Activated T-helper 2 cell treated with anti-CD3 and anti-CD28 coated beads, Interferon-gamma antibody, Interleukin-2, Interleukin-4, amounts not matched to agents 10 μg/mL and 5 μg/mL and 100 μg/mL, durations not matched to agents 14 hours and 24 hours and 36 hours (primary cell): ENCODE measurements at places on chromosomes 16 and 17. TPM values are rescaled to one million over a fixed set of nuclear protein-coding genes. Genes with fewer than 3 reads are reported as not detected.
A peak's percentile ranks its signal among the peaks of the same experiment; 100 is the strongest.

ADAP2 gene
- 0.80 and 2.0 TPM in 2 replicates for total RNA-seq

SMPD3 gene
- 0.07 and 0.25 TPM in 2 replicates for total RNA-seq

GRCh38 chr17:1484676-1485422 lies 7.6 kb downstream of the MYO1C start:
- H3K4me3 ChIP-seq: peak overlapping the region; percentile 80
- H3K4me1 ChIP-seq: peaks cover 15% of the 10 kb centered on the region
- peaks cover 21% of the 10 kb centered on the region for H3K36me3 ChIP-seq
- peak overlapping the region; percentile 75 for H3K27ac ChIP-seq
- no peaks in the 10 kb centered on the region for H3K27me3 ChIP-seq

PARD6A gene
- total RNA-seq: 10.7 and 11.5 TPM in 2 replicates

GRCh38 chr16:85025781-85026653 lies 1.6 kb upstream of the KIAA0513 start:
- H3K27me3 ChIP-seq: peaks cover 2% of the 10 kb centered on the region
- H3K36me3 ChIP-seq: no peaks in the 10 kb centered on the region
- H3K4me3 ChIP-seq: peak overlapping the region; percentile 70
- H3K27ac ChIP-seq: no peak overlapping the region
- no peak for DNase-seq
- peaks cover 30% of the 10 kb centered on the region for H3K4me1 ChIP-seq

GRCh38 chr16:79163691-79164387 lies 436.7 kb downstream of the MAF start:
- H3K36me3 ChIP-seq: peaks cover 6% of the 10 kb centered on the region
- H3K27ac ChIP-seq: peak overlapping the region; percentile 60
- H3K27me3 ChIP-seq: no peaks in the 10 kb centered on the region
- peaks cover 26% of the 10 kb centered on the region for H3K4me1 ChIP-seq
- H3K4me3 ChIP-seq: peak overlapping the region; percentile 61
- DNase-seq: no peak

DNA sequence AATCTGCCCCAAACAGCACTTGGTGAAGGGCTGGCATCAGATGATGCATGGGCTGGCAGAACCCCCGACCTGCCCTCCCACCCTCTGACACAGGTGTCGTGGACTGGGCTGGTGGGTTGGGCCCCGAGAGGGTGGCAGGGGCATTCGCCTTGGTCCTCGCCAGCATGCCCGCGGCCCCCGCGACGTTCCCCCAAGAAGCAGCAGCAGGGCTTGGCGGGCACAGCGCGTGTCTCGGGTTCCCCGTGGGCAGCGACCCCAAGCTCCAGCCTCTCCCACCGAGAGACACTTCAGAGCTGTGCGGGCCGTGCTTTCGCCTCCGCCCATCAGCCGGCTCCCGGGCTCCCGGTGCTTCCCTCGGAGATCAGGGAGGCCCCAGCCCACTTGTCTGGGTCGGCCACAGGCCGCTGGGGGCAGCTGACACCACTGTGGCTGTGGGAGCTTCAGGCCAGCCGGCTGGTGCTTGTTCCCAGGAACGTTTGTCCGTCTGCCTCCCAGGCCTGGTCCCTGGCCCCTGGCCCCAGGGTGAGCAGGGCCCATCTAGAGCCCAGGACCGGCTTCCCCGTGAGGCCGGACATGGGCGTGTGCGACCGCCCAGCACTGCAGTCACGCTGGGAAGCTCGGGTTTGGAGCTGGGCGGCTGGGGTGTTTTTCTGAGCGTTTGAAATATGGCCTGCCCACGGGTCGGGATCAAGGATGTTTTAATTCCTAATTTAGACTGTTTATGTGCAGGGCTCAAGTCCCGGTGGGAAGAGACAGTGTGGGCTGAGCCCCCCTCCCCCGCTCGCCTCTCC lies 16.6 kb downstream of the CACNA1H start:
- no peak overlapping the region for H3K4me3 ChIP-seq
- DNase-seq: no peak

CD300LF gene
- not detected in 2 replicates for total RNA-seq

- peaks cover 70% of the 10 kb centered on the region for H3K36me3 ChIP-seq
- H3K4me3 ChIP-seq: peak overlapping the region; percentile 68
- peak; percentile 58 for DNase-seq
- peaks cover 76% of the 10 kb centered on the region for H3K4me1 ChIP-seq
- H3K27ac ChIP-seq: peak overlapping the region; percentile 88
Observed at GRCh38 chr17:57284984-57285646, 28.8 kb downstream of the MSI2 start.

KRTAP4-1 gene
- total RNA-seq: not detected in 2 replicates

TP53TG3C gene
- not detected in 2 replicates for total RNA-seq

MYO15B gene
- total RNA-seq: 33.9 and 34.8 TPM in 2 replicates

TBC1D28 gene
- not detected in 2 replicates for total RNA-seq

DGKE gene
- total RNA-seq: 26.5 and 28.9 TPM in 2 replicates

DNA sequence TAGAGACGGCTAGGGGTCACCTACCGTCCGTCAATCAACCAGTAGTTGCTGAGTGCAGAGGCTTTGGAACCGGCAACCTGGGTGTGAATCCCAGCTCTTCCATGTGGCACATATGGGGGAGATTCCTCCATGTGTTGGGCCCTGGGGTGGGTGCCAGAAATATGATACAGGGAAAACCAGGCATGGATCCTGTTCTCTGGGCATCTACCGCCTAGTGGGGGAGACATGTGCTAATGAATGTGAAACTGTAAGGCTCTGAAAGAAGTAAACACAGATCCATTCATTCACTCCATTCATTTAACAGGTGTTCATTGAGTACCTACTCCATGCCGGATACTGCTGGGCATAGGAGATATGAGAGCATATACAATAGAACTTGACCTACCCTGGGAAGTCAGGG lies 39.5 kb upstream of the SDK2 start:
- peaks cover 12% of the 10 kb centered on the region for H3K27me3 ChIP-seq
- H3K4me3 ChIP-seq: no peak overlapping the region
- H3K27ac ChIP-seq: no peak overlapping the region
- no peaks in the 10 kb centered on the region for H3K4me1 ChIP-seq
- H3K36me3 ChIP-seq: no peaks in the 10 kb centered on the region

DNA sequence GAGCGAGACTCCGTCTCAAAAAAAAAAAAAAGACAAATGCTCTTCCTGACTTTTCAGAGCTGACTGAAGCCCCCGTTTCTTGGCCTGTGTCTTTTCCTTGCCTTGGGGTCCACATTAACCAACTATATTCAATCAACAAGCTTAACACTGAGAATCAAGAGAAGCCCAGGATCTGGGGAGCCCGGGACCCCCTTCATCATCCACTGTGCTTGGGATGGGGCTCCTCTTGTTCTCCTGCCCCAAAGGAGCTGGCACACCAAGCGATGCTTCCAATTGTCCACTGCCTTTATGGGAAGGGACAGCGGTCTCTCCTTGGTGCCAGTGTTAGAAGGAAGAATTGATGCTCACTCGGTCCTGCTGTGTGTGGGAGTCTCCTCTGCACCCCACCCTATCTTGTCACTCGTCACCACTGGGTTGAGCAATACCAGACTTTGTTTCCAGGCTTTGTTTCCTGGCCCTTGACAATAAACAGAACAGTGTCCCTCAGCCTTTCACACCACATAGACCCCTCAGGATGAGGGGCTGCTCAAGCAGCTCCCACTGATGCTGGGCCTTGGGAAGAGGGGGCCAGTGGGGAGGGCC lies 146.7 kb downstream of the KCNJ12 start:
- H3K27ac ChIP-seq: no peak overlapping the region
- no peak for DNase-seq
- H3K36me3 ChIP-seq: no peaks in the 10 kb centered on the region
- H3K27me3 ChIP-seq: peaks cover 17% of the 10 kb centered on the region
- H3K4me3 ChIP-seq: no peak overlapping the region

CARD14 gene
- total RNA-seq: not detected in 2 replicates

- H3K4me3 ChIP-seq: no peak overlapping the region
- peaks cover 7% of the 10 kb centered on the region for H3K36me3 ChIP-seq
- DNase-seq: no peak
- no peaks in the 10 kb centered on the region for H3K27me3 ChIP-seq
- H3K4me1 ChIP-seq: no peaks in the 10 kb centered on the region
Observed at GRCh38 chr17:43530288-43531081, 15.7 kb downstream of the ETV4 start.

DNA sequence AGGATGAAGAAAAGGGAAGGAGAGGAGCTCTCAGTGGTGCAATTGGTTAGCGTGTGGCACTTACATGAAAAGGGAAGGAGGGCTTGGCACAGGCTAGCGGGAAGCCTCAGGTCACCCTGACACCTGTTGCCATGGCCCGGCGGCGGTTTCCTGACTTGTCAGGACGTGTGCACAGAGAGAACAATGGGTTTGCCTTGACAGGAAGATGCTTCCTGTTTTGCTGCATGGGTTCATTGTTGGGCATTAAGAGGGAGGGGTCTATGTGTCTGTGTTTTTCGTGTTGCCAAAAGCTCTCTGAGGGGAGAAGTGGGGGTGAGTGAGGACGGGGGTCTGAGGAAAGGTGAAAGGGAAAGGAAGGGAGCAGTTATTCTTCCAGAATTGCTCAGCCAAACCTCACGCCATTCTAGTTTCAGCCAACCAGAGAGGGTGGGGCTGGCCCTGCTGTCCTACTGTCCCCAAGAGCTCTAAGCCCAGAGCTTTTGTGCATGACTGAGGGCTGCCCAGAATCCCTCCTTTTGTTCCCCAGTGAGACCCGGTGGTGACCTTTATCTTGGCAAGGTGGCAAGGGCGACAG lies 17.1 kb upstream of the CCR7 start:
- H3K36me3 ChIP-seq: peaks cover 42% of the 10 kb centered on the region
- H3K27ac ChIP-seq: peak overlapping the region; percentile 75
- no peaks in the 10 kb centered on the region for H3K27me3 ChIP-seq
- DNase-seq: peak; percentile 52
- peak overlapping the region; percentile 4 for H3K4me3 ChIP-seq

GRCh38 chr17:43015579-43015978 lies 6.6 kb downstream of the VAT1 start:
- no peak overlapping the region for H3K4me3 ChIP-seq
- H3K36me3 ChIP-seq: peaks cover 32% of the 10 kb centered on the region
- no peaks in the 10 kb centered on the region for H3K27me3 ChIP-seq

DNA sequence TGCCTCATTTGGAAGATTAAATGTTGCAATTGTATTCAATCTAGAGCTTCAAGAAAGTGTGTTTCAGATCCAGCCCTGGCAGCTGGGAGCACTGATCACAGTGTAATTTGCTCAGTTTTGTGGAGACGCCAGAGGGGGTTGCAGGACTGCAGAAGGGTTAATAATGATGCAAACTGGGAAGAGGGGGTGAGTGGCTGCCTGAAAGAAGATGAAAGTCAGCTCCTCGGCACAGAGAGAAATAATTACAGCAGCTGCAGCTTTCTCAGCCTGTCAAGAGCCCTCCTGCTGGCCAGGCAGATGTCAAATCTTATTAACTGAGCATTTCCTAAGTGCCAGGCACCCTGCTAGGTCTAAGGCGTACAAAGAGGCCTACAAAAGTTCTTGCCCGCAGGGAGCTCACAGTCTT lies 97.7 kb downstream of the ZNF18 start:
- no peaks in the 10 kb centered on the region for H3K36me3 ChIP-seq
- no peak overlapping the region for H3K4me3 ChIP-seq
- no peaks in the 10 kb centered on the region for H3K4me1 ChIP-seq
- no peak overlapping the region for H3K27ac ChIP-seq
- H3K27me3 ChIP-seq: no peaks in the 10 kb centered on the region

- peaks cover 2% of the 10 kb centered on the region for H3K27me3 ChIP-seq
- H3K27ac ChIP-seq: peak overlapping the region; percentile 85
- peaks cover 28% of the 10 kb centered on the region for H3K4me1 ChIP-seq
- DNase-seq: peak; percentile 60
- H3K36me3 ChIP-seq: peaks cover 7% of the 10 kb centered on the region
- H3K4me3 ChIP-seq: peak overlapping the region; percentile 90
Observed at GRCh38 chr17:64262198-64262999, 661 bp downstream of the TEX2 start.

- H3K27ac ChIP-seq: no peak overlapping the region
- no peaks in the 10 kb centered on the region for H3K4me1 ChIP-seq
- H3K36me3 ChIP-seq: no peaks in the 10 kb centered on the region
- DNase-seq: no peak
Observed at GRCh38 chr17:6699997-6700947, 12.9 kb downstream of the SLC13A5 start.

DNA sequence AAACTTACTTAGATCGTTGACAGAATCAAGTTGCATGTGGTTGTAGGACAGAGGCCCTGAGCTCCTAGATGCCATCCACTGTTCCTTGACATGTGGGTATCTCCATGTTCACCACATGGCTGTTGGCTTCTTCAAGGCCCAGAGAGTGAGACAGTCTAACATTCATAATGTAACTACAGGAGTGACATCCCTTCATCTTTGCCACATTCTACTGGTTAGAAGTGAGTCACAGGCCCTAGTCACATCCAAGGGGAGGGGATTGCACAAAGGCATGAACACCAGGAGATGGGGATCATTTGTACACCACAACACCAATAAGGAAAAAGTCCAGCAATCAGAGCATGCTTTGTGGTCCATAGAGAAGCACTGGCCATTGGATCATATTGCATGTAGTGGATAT lies 56.6 kb downstream of the WSCD1 start:
- no peak overlapping the region for H3K4me3 ChIP-seq
- H3K27ac ChIP-seq: no peak overlapping the region
- H3K4me1 ChIP-seq: no peaks in the 10 kb centered on the region
- no peaks in the 10 kb centered on the region for H3K36me3 ChIP-seq

CLEC3A gene
- total RNA-seq: not detected in 2 replicates

DNA sequence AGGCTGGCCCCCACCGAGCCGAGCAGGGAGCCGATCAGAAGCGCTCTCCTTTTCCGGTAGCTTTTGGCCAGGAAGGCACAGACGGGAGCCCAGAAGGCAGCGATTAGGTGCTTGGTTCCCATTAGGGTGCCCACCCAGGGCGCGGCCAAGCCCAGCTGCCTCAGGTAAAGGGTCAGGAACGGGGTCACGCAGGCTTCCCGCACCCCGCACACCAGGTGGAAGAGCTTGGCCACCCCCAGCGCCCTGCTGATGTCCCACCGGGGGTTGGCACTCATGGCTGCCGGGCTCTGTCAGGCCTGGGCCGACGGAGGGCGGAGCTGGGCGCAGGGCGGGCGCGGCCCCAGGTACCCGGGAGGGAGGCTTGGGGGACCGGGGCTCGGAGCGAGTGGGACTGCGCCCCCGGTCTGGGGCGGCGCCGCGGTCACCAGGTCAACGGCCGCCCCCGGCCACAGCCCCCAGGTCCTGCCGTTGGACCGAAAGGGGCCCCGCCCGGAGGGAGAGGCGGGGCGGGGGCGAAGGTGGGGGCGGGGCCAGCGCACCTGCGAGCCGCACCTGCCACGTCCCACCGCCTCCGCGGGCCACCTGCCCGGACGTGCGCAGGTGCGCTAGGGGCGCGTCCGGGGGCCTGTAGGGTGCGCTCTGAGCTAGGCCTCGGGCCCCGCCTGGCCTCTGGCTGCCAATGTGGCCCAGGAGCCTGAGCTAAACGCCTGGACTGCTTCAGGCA lies at the start of gene MFSD6L:
MFSD6L (minus strand) TSS at position 520 of the 724 bp plus-strand sequence; CDS start at position 275, 245 bp downstream.
- DNase-seq: no peak
- H3K36me3 ChIP-seq: peaks cover 5% of the 10 kb centered on the region
- no peak within 1 kb of the TSS for H3K27ac ChIP-seq
- H3K4me1 ChIP-seq: no peaks in the 10 kb centered on the region
- no peak within 1 kb of the TSS for H3K4me3 ChIP-seq

SGCA gene
- total RNA-seq: 0.41 and 0.48 TPM in 2 replicates
